Stimulated activated CD8-positive, alpha-beta memory T cell treated with anti-CD3 and anti-CD28 coated beads, Interleukin-7, amount 100 ng/mL, for 1 hour (primary cell): ENCODE measurements at places on chromosomes 4 and X.

DNA sequence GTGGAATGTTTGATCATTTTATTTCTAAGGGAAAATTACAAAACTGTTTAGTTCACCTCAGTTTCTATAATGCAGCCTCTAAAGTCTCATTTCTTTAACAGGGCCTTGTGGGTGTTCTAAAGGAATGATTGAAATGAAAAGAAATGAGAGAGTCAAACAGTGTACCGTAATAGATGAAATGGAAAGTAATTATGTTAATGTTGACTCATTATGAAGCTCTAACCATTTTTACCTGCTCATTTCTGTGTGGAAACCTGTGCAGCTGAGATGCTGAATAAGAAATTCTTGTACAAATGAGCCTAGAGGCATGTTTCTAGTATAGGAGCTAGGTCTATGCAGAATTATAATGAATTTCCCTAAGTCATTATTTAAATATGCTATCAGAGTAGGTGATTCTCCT lies 45.2 kb upstream of the RPA4 start:
- no peak for DNase-seq

DNA sequence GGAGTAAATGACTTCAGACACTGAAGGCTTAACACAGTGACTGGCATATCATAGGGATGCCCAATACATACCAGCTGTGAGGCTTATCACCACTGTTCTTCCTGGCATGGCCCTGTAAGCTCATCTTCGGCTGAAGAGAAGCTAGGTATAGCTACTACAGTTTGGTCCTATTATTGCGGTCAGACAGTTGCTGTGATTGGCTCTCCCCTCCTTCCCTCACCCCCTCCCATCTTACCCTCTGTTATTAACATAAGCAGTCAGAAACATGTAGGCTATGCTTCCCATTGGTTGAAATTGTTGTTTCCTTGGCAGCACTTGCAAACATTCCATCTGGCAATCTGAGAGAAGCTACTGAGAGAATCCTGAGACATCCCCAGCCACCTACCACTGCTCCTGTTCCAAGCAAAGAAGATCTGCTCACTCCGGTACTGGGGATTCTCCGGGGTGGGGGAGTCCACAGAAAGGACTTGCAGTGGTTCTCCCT lies at the start of gene AKAP14:
AKAP14 (plus strand) TSS at position 51 of the 484 bp plus-strand sequence. CDS start 7,331 bp downstream, outside the sequence.
- DNase-seq, result no peak

DNA sequence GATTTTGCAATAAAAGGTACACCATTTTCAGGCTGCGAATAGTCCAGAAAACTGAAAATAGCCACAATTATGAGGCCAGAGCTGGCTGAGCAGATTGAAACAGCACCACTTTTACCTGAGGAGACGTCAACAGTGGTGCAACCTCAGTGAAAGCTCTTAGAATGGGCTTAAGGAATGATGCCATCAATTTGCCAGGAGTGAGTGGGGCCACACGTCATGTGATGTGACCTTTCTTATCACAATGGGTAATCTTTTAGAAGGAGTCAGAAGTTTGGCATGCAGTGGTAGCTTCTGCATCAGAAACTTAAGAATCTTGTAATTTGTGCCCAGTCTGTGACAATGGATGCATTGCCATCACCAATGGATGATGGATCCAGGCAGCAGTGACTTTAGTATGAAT lies 27.6 kb downstream of the ZNF81 start:
- DNase-seq, result no peak

GRCh38 chr4:56976837-56977320 lies 527 bp downstream of the NOA1 start:
- no peak for DNase-seq

- DNase-seq, result no peak
Observed at GRCh38 chr4:22670956-22671355, 21.8 kb upstream of the GBA3 start.

- no peak for DNase-seq
Observed at GRCh38 chr4:1855333-1856070, 454 bp downstream of the LETM1 start.

- DNase-seq, result no peak
Observed at GRCh38 chrX:1105671-1106419, 106.6 kb downstream of the CRLF2 start.

DNA sequence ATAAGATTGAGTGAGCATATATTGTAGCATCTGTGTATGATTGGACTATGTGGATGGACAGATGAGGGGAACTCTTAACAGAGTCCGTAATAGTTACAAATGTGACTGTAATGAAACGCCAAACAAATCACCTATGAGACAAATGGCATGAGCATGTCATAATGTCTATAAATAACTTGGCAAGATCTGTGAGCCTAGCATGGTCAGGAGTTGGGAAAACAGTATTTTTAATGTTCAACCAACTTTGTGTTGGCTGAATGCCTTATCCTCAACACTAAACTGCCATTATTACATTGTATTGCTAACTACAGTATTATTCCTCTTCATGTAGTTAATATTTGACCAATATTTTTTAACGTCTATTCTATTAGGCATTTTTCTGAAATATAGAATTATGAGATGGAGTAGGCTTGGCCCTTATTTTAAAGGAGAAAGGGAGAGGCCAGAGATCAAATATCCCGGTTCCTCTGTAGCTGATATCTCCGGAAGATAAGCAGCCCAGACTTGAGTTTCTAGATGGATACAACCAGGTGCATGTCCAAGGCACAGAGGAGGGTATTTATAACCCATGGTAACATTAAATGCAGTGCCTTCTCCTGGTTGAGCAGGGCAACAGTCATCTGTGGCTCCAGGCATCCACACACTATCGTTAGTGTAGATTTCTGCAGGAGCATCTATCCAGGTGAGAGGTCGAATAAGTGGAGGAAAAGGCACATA lies 32.7 kb downstream of the PF4 start:
- DNase-seq, result no peak

GRCh38 chrX:94854251-94854650 lies 1180.2 kb downstream of the FAM133A start:
- DNase-seq, result no peak

DNA sequence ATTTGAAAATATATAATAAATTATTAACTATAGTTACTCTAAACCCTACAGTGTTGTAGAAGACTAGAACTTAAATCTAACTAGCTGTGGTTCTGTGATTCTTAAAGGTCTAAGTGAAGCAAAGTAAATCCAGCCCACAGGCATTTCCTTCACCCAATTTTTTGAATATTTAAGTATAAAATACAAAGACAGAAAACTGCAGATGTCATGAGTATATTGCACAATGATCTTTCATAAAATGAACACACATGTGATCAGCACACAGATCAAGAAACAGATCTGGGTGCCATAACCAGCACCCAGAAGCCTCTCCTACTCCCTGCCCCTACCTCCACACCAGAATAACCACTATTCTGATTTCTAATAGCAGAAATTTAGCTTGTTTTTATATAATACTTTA lies 82.9 kb downstream of the CAMK2D start:
- no peak for DNase-seq

DNA sequence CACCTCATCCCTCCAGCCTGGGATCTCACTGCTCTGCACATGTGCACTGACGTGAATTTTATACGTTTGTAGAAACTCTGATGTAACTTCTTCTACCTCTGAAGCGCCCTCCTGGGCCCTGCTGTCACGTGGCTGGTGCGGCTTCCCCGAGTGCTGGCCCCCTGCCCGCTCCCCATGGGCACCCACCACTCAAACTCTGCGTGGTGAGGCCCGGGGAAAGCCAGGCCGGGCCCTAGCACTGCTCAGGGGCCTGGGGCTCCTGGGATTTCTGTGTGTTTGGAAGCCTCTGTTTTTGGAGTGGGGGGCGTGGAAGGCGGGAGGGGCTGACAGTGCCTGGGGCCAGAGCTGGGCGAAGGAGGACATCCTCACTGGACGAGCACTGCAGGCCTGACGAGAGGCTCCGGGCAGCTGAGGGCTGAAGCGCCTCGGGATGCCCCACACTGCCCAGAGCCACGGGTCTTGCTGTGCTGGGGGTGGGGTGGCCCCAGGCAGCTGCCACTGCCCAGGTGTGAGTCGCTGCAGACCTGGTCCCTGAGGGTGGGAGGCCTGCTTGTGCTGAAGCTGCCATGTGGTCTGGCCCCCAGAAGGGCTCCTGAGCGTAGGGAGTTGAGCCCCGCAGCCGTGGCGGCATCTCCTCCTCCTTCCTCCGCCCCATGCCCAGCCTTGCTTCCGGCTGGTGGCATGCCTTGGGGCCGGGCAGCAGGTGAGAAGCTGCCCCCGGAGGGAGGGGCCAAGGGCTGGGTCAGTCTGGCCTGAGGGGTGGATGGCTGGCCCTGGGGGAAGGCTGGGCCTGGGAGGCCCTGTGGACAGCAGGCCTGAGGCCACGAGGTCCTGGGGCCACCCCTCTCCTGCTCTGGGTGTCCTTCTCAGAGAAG lies 7.7 kb downstream of the NAT8L start:
- DNase-seq, result no peak

- no peak for DNase-seq
Observed at GRCh38 chr4:74109116-74109869, 10.3 kb upstream of the CXCL2 start.
